ENCODE measurements at places on chromosomes 5 and 9.

GRCh38 chr5:117803533-117803932 is 1184.8 kb downstream of the DTWD2 start:
- DNase-seq: no peak

GRCh38 chr5:67052034-67052433 is 144.6 kb downstream of the CD180 start:
- DNase-seq: no peak

GRCh38 chr5:154813736-154814135 is 36.7 kb downstream of the FAXDC2 start:
- no peak for DNase-seq

- no peak for DNase-seq
Measured at GRCh38 chr9:4005896-4006295, 294.0 kb downstream of the GLIS3 start.

DNA sequence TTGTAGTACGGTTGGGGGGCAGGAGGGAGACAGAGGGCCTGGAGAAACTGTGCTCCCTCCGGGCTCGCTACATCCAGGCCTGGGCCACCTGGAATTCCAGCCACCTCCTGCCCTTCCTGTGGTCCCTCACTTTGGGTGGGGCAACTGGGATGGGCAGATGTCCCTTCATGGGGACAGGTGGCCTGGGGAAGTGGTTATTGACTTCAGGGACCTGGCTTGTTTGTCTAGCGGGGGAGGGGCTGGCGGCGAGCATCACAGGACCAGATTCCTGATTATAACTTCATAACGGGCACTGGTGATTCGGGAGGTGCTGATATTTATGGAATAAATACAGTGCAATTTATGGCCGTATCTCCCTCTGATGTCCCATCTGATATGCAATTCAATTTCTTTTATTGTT is 20.1 kb upstream of the LAMC3 start:
- DNase-seq: no peak

DNA sequence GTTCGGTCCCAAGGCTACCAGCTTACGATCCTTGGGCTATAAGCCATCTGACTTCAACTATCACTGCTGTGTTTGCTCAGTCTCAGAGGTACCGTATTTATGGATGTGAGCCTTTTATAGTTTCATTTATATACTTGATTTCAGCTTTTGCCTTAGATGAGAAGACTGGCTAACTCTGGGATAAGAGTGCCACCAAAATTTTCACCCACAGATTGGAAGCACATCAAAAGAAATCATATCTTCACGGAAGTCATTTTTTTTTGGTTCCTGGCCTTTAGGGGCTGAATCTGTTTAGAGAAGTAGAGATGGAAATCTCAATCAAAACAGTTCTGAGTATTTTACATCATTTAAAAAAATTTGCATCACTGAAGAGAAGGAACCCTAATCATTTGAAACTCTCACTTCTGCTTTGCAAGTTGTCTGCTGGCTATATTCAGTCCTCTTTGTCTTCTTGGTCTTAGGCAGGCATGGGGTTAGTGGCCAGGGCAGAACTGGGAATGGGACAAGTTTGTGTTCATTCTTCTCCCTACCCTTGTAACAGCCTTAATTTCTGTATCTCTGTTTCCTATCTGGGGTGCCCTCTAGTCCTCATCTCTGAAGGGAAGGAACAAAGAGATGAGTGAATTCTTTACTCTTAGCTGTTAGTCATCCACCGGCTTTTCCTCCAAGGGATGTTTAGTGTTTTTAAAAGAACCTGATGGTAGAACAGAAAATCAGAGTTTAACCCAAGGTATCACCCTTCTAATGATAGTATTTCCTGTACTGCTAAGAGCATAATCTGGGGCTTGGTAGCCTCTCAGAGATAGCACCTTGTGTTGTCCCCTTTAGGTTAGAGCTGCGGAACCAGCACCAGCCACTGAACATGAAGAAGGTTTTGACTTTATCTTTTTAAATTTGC is 14.1 kb upstream of the TNFAIP8 start:
- DNase-seq: no peak

DNA sequence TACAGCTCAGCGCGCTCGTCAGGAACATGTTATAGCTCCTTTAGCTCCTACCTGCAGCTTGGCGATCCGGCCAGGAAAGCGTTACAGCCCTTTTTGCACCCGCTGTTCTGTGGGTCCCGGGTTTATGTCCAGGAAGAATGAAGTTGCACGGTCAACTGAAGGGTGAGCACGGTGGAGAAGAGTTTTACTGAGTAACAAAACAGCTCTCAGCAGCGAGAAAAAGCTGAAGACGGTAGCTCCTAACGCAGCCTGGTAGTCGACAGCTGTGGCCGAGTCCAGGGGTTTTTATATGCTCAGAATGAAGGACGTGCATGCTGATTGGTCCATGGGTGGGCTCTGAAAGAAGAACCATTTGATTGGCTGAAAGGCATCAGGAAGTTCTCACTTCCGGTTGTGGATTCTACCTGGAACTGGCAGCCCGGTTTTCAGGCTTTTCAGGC is 1830.1 kb upstream of the NUDT12 start:
- no peak for DNase-seq

- DNase-seq: no peak
Measured at GRCh38 chr5:14009575-14009974, 65.1 kb upstream of the DNAH5 start.

DNA sequence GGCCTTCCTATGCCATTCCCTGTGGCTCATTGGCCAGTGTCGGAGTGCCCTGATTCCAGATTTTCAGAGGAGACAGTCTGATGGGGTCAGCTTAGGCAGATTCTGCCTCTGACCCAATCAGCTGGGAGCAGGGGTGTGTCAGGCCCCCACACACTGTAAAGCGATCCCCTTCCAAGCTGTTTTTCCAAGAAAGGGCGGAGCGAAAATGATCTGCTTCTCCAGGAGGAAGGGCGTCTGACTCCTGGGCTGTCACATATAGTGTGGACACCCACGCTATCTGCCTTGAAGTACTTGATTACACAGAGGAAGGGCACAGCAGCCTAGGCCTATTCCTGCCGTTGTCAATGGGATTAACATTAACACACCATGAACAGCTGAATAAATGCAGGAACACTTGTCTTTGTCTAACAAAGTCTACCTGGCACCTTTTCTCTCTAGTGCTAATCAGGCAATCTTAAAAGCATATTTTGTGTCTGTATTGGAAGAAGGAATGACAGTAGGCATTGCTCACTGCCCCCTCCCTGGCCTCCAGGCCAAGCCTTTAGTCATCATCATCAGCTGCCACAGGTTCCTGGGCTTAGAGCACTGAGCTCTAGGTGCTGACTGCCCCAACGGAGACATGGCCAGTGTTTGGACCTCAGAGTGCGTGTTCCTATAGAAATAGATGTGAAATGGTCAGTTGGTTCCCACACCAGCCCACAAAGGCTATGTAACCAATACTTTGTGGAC is 218.7 kb downstream of the MELK start:
- DNase-seq: no peak

DNA sequence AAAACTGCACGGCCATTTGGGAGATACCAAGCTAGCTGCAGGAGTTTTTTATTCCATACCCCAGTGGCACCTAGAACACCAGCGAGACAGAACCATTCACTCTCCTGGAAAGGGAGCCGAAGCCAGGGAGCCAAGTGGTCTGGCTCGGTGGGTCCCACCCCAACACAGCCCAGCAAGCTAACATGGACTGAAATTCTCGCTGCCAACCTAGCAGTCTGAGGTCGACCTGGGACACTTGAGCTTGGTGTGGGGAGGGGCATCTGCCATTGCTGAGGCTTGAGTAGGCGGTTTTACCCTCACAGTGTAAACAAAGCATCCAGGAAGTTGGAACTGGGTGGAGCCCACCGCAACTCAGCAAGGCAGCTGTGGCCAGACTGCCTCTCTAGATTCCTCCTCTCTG is 108.9 kb upstream of the CHD1 start:
- no peak for DNase-seq

DNA sequence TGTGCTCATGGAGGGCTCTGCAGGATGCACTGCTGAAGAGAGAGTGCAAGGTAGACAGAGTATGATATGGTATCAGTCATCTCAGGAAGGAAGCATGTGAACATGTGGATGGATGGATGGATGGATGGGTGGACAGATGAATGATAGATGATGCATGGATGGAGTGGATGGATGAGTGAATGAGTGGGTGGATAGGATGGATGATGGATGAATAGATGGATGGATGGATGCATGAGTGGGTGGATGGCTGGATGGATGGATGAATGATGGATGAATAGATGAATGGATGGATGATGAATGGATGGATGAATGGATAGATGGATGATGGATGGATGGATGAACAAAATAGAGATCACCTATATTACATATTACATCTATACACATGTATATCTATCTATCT is 341.3 kb downstream of the DRD1 start:
- DNase-seq: no peak

GRCh38 chr9:88736136-88736637 is 201.2 kb downstream of the NXNL2 start:
- DNase-seq: no peak

- no peak for DNase-seq
Measured at GRCh38 chr5:112283943-112284929, 134.8 kb downstream of the EPB41L4A start.

GRCh38 chr5:158514319-158514985 is 585.3 kb downstream of the EBF1 start:
- no peak for DNase-seq

DNA sequence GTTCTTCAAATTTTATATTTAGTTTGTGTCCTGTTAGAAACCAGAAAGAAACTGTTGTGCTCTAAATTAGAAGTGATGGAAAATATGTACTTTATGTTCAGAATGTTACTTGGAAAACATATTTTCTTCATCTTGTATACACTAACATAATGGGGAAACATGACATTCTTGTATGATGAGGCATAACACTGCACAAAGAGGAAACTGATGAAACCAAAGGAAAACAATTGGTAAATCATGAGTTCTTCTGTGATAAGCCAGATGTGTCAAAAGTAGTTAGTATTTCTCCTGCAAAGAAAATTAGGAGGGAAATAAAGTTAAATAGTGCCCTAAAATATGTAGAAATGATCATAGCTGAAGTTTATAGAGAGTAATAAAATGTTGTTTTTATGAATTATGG is 111.1 kb upstream of the FBN2 start:
- DNase-seq: no peak

- DNase-seq: no peak
Measured at GRCh38 chr9:129422032-129422842, 198.7 kb downstream of the C9orf50 start.

DNA sequence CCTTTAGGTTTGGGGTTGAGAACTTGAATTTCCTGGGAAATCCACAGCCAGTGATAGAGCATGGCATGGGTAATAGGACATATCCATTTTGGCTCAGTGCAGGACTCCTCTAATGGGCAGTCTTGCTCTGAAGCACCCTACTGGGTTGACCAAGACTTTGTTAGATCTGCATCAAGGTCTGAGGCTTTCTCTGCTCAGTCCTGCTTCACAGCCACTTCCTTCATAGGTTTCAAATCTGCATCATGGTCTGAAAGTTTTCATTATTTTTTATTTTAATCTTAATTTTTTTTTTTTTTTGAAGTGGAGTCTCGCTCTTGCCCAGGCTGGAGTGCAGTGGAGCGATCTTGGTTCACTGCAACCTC is 36.5 kb downstream of the KIF2A start:
- no peak for DNase-seq

GRCh38 chr9:124520206-124520596 is 13.0 kb upstream of the NR5A1 start:
- no peak for DNase-seq

DNA sequence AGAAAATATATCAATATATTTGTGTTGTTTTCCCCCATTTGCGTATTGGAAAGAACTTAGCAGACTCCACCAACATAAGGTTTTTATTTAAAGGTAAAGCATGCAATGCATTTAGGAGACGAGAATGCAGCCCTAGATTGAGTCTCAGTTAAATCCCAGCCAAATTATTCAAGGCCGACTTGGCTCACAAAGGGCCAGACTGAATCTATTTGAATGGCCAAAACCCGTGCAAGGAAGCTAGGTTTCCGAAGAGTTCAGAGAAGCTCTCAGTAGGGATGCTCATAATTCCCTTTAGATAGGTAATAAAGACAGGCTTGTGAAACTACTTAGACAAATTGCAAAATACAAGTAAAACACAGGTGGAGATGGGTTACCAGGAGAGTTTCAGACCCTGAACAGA is 520.3 kb downstream of the CDH9 start:
- no peak for DNase-seq

DNA sequence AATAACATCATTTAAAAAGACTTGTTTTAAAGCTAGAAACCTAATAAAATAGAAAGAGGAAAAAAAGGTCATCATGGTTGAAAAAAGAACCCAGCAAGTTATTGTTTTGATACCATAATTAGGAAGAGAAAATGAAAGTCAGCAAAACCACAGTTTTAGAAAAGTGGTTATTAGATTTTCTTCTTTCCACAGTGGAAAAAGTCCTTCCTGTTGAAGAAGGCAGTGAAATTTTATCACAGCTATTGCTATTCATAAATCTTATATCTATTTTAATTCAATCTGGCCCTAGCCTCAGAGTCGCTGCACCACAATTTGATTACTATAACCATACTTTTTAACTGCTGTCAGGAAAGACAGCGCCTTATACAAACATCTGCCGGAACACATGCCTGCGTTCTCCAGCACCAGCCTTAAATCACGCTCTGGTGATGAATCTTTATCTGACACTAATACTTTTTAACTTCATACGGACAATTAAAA is 60.3 kb downstream of the MAPKAP1 start:
- DNase-seq: no peak

DNA sequence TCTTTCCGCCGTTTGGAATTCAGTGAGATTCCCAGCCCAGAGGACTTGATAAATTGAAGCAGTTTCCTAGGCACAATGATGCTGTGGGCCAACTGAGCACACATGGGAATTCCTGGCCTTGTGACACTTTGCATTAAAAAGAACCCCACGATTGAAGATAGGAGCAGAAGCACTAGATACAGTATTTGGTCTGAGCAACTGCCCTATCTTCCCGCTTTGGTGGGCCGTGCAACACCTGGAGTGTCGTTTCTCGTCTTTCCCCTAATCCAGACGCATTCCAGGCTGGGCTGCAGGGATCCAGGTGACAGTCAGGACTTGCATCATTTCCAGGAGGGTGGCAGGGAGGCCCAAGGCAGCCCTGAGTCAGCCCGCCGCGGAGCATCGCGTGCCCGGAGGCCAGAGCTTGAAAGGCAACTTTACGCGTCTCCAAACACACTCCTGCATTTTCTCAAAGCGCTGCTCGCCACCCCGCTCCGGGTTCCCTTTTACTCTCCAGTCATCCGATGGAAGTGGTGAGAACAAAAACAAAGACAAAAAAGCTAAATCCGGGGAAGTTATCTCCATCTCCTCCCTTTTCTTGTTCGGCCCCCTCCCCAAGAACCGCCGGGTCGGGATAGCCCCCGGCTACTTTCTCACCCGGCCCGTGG is 753 bp upstream of the STC2 start:
- no peak for DNase-seq

GRCh38 chr5:61653807-61654580 is 321.9 kb downstream of the ZSWIM6 start:
- no peak for DNase-seq

GRCh38 chr9:109319626-109320241 is 1.1 kb downstream of the EPB41L4B start:
- no peak for DNase-seq

- DNase-seq: no peak
Measured at GRCh38 chr5:86748538-86749105, 130.9 kb downstream of the COX7C start.

Measured in NCI-H1417 treated with DMSO at 0.1 percent for 48 hours (cell line).